HFFc6 (cell line): ENCODE measurements at places on chromosomes 3 and 15. TPM values are rescaled to one million over a fixed set of nuclear protein-coding genes. Genes with fewer than 3 reads are reported as not detected.

GRCh38 chr3:54936561-54936960 lies 8.7 kb upstream of the LRTM1 start:
- H3K36me3 ChIP-seq: no peaks in the 10 kb centered on the region
- H3K4me3 ChIP-seq: no peak overlapping the region
- no peak for DNase-seq
- peaks cover 2% of the 10 kb centered on the region for H3K27me3 ChIP-seq
- no peak overlapping the region for H3K27ac ChIP-seq

The LSG1 gene
- 27.2 to 34.0 TPM (median 29.9 TPM) in 3 replicates for total RNA-seq

DNA sequence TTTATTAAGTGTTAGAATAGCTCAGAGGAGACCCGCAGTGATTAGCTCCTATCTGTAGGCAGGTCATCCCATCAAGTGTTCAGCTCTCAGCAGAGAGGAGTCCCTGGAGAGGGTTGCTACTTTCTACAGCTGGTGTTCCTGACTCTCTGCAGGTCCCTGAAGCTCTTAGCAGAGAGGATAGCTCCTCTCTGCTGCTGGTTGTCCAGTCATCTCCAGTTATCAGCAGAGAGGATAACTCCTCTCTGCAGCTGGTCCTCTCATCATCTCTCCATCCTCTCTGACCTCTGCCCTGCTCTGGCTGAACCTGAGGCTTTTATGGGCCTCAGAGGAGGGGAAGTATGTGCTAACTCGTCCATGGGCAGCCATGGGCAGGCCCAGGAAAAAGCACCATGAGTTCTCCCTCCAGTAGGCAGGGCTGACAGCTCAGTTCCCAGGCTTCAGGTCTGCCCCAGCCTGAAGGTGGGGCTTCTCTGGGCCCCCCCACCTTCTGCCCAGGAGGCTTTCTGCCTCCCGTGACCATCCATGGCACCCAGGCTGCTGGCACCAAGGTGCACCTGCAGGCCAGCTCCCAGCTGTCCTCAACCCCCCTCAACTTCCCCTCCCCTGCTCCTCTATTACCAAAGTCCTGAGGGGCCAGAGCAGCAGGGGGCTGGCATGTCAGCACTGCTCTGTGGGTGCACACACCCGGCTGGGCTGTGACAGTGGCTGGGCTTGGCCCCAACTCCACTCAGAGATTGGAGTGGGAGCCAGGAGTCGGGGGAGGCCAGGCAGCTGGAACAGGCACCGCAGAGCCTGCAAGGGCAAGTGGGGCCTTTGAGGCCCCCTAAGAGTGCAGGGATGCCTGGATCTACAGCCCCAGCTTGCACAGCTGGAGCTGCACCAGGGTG lies 98.9 kb upstream of the FRMD4B start:
- H3K27ac ChIP-seq: no peak overlapping the region
- peaks cover 2% of the 10 kb centered on the region; the same call in 1 of the 2 replicates for H3K27me3 ChIP-seq
- DNase-seq: no peak
- H3K4me3 ChIP-seq: no peak overlapping the region
- no peaks in the 10 kb centered on the region for H3K4me1 ChIP-seq

The NAALADL2 gene
- total RNA-seq: 12.4 to 13.2 TPM (median 12.6 TPM) in 3 replicates

GRCh38 chr3:166177130-166177529 lies 339.9 kb upstream of the BCHE start:
- DNase-seq: no peak
- H3K27me3 ChIP-seq: no peaks in the 10 kb centered on the region
- no peaks in the 10 kb centered on the region for H3K4me1 ChIP-seq
- H3K27ac ChIP-seq: no peak overlapping the region

GRCh38 chr3:97999103-97999502 lies 26.9 kb upstream of the RIOX2 start:
- DNase-seq: no peak
- peaks cover 5% of the 10 kb centered on the region for H3K27me3 ChIP-seq
- no peak overlapping the region for H3K4me3 ChIP-seq
- no peaks in the 10 kb centered on the region for H3K36me3 ChIP-seq

The TNNC1 gene
- 0.35 to 0.56 TPM (median 0.55 TPM) in 3 replicates for total RNA-seq

DNA sequence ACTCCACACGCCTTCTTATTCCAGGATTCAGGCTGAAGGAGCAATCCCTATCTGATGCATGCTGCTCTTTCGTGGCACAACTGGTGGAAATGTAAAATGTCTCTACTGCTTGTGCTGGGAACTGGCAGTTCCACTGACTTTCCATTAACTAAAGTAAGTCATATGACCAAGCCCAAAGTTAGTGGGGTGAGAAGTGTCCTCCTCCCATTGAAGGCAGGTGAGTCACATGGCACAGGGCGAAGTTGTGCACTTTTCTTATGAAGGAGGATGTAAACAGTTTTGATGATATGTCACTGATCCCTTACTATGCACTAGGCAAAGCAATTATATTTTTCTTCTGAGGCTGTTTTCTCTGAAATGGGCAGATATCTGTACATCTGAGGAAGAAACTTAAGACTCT lies 51.6 kb downstream of the SLC7A14 start:
- DNase-seq: no peak
- H3K4me3 ChIP-seq: no peak overlapping the region
- H3K36me3 ChIP-seq: no peaks in the 10 kb centered on the region
- no peak overlapping the region for H3K27ac ChIP-seq
- peaks cover 15% of the 10 kb centered on the region for H3K4me1 ChIP-seq

The GABRG3 gene
- total RNA-seq: not detected in 3 replicates

DNA sequence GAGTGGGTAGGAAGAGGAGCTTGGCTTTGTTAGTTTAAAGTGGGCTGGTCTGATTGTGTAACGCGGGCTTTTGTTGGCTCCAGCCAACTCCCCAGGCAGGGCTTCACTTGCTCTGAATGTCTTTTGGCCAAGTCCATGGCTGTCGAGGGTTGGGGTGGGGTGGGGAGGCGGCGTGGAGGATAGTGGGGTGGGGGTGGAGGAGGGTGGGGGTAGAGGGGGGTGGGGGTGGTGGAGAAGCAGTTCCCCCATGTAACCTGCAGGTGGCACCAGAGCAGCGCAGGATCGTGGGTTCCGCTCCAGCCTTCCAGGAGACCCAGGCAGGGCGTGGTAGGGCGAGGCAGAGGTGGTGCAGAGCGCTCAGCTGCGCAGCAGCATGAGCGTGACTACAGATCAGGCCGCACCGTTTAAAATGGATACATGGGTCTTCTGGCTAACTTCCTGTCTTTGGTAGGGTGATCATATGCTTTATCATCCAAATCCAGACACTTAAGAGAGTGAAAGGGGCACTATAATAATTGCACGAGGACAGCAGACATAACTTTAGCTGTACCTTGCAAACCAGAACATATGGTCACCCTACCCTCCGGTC lies 28.3 kb downstream of the GOLGA6A start:
- H3K4me1 ChIP-seq: peaks cover 45% of the 10 kb centered on the region
- no peak overlapping the region for H3K27ac ChIP-seq
- peak; percentile 28 for DNase-seq
- H3K36me3 ChIP-seq: no peaks in the 10 kb centered on the region
- H3K4me3 ChIP-seq: peak overlapping the region; percentile 65

GRCh38 chr3:189624130-189624529 lies 7.1 kb upstream of the TP63 start:
- no peak overlapping the region for H3K4me3 ChIP-seq
- no peak for DNase-seq
- no peaks in the 10 kb centered on the region for H3K4me1 ChIP-seq
- H3K27ac ChIP-seq: no peak overlapping the region
- H3K27me3 ChIP-seq: no peaks in the 10 kb centered on the region; the same call in 1 of the 2 replicates

- H3K27me3 ChIP-seq: no peaks in the 10 kb centered on the region; the same call in 1 of the 2 replicates
- no peak for DNase-seq
- H3K36me3 ChIP-seq: peaks cover 7% of the 10 kb centered on the region; the same call in 1 of the 2 replicates
- H3K4me1 ChIP-seq: peaks cover 21% of the 10 kb centered on the region
These were observed 25.1 kb upstream of the BCL2L10 start for GRCh38 chr15:52137432-52138357.

DNA sequence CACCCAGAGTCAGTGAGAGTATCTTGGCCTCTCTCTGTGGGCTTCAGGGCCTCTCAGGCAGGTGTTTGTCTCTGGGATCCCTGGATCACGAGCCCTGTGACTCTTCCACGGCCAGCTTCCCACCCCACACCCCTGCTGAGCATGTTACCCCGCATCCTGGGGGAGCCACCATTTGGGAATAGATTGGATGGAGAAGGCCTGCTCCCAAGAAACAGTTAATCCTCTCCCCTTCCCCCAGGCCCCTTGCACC lies 15.5 kb upstream of the SRP14 start:
- no peak for DNase-seq
- H3K27ac ChIP-seq: no peak overlapping the region
- H3K36me3 ChIP-seq: no peaks in the 10 kb centered on the region

GRCh38 chr3:55583475-55583874 lies 96.4 kb upstream of the WNT5A start:
- DNase-seq: no peak
- H3K27me3 ChIP-seq: peaks cover 24% of the 10 kb centered on the region; the same call in 1 of the 2 replicates
- H3K4me1 ChIP-seq: peaks cover 4% of the 10 kb centered on the region; the same call in 1 of the 2 replicates
- H3K27ac ChIP-seq: no peak overlapping the region

DNA sequence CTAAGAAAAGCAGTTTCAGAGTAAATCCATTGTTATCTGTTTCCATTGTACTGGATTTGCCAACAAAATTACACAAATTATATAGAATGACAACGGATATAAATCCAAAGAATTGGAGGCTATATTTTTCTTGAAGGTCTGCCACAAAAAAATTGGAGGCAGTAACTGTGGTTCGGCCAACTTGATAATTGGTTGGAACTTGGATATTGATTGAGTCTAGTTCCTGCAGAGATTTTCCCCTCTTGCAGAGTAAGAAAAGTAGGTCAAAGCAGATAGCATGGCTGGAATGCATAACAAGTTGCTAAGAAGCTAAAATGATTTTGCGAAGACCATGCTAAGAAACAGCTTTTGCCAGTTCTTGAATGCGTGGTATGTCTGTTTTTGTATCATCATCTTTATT lies 269.6 kb upstream of the CFAP20DC start:
- H3K4me3 ChIP-seq: no peak overlapping the region
- no peaks in the 10 kb centered on the region for H3K36me3 ChIP-seq
- H3K27me3 ChIP-seq: no peaks in the 10 kb centered on the region; the same call in 1 of the 2 replicates
- no peaks in the 10 kb centered on the region for H3K4me1 ChIP-seq
- no peak for DNase-seq

- no peak for DNase-seq
- no peaks in the 10 kb centered on the region for H3K36me3 ChIP-seq
- H3K4me3 ChIP-seq: no peak overlapping the region
- no peaks in the 10 kb centered on the region; the same call in 1 of the 2 replicates for H3K27me3 ChIP-seq
These were observed 70.4 kb downstream of the FOXP1 start for GRCh38 chr3:71513081-71513480.

GRCh38 chr3:41272667-41273066 lies 73.4 kb downstream of the CTNNB1 start:
- no peak for DNase-seq
- H3K4me1 ChIP-seq: peaks cover 43% of the 10 kb centered on the region
- H3K36me3 ChIP-seq: peaks cover 4% of the 10 kb centered on the region; the same call in 1 of the 2 replicates
- no peak overlapping the region for H3K4me3 ChIP-seq

The AADAC gene
- not detected in 3 replicates for total RNA-seq

GRCh38 chr3:114214542-114215341 lies 22.6 kb downstream of the ZNF80 start:
- no peak overlapping the region for H3K4me3 ChIP-seq
- H3K4me1 ChIP-seq: no peaks in the 10 kb centered on the region
- H3K27me3 ChIP-seq: peaks cover 17% of the 10 kb centered on the region
- DNase-seq: no peak
- no peaks in the 10 kb centered on the region for H3K36me3 ChIP-seq

The DNASE1L3 gene
- total RNA-seq: not detected in 3 replicates

The TRIM42 gene
- not detected in 3 replicates for total RNA-seq

- no peaks in the 10 kb centered on the region for H3K27me3 ChIP-seq
- DNase-seq: no peak
- H3K36me3 ChIP-seq: peaks cover 5% of the 10 kb centered on the region; the same call in 1 of the 2 replicates
- peaks cover 11% of the 10 kb centered on the region for H3K4me1 ChIP-seq
These were observed 23.4 kb downstream of the PLSCR4 start for GRCh38 chr3:146227486-146227885.

The DLEC1 gene
- 0.05 TPM in 1 of 3 replicates, not detected in the others for total RNA-seq

DNA sequence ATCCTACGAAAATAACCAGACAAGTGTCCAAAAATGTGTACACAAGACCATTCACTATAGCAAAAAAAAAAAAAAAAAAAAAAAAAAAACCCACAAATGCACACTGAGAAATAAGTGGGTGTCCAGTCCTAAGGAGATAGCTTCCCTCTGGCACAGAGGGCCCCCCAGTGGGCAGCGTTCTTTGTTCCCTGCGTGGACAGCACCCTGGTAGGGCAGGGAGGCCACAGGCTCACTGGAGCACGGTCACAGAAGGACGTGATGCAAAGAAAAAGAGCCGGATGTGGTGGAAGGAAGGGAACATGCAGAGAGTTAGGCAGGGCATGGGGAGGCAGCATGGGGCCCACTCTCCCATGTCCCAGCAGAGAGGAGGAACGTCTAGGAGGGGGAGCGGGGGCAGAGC lies 210.7 kb upstream of the NSMCE3 start:
- H3K4me1 ChIP-seq: no peaks in the 10 kb centered on the region
- no peaks in the 10 kb centered on the region for H3K36me3 ChIP-seq
- no peak overlapping the region for H3K27ac ChIP-seq

- peaks cover 3% of the 10 kb centered on the region for H3K27me3 ChIP-seq
- H3K4me3 ChIP-seq: peak overlapping the region; percentile 43
- no peak for DNase-seq
- peaks cover 91% of the 10 kb centered on the region for H3K4me1 ChIP-seq
These were observed 61.8 kb downstream of the MBNL1 start for GRCh38 chr3:152330559-152330958.

DNA sequence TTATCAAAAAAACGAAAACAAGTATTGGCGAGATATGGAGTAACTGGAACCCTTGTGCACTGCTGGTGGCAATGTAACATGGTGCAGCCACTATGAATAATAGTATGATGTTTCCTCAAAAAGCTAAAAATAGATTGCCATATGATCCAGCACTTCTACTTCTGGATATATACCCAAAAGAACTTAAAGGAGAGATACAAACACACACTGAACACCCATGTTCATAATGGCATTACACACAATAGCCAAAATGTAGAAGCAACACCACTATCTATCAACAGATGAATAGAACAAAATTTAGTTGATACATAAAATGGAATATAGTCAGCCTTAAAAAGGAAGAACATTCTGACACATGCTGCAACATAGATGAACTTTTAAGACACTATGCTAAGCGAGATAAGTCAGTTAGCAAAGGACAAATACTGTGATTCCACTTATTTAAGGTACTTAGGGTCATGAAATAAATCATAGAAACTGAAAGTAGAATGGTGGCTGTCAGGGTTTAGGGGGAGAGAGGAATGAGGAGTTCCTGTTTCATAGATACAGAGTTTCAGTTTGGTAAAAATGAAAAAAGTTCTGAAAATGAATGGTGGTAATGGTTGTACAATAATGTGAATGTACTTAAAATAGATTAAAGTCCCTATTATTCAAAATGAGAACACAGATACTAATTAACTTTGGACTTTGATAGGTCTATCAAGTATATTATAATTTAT lies 59.4 kb upstream of the IMPG2 start:
- H3K36me3 ChIP-seq: peaks cover 14% of the 10 kb centered on the region
- no peak for DNase-seq
- H3K4me3 ChIP-seq: no peak overlapping the region
- H3K4me1 ChIP-seq: peaks cover 18% of the 10 kb centered on the region
- no peaks in the 10 kb centered on the region for H3K27me3 ChIP-seq

DNA sequence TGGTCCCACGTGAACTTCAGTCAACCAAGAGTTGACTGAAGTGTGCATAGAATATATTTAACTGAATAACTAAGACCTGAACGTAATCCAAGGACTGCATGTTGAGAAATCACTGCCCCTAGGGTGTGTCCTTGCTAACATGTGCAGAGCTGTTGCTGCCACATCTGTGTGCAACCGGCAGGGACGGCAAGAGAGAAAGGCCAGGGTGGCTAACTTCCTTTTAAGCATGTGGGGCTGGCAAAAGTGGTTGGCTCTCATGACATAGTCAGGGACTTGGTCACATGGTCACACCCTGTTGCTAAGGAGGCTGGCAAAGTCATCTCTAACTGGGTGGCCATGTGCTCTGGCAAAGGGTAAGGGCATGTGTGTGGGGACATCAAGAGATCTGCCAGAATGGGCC lies 52.4 kb downstream of the GASK1A start:
- H3K36me3 ChIP-seq: no peaks in the 10 kb centered on the region
- H3K27ac ChIP-seq: no peak overlapping the region
- DNase-seq: no peak
- H3K4me3 ChIP-seq: no peak overlapping the region
- H3K27me3 ChIP-seq: peaks cover 28% of the 10 kb centered on the region
- H3K4me1 ChIP-seq: no peaks in the 10 kb centered on the region
